ENCODE measurements at places on chromosomes 2 and 18.

- no peak for DNase-seq
Observed at GRCh38 chr2:192314800-192315481, 120.2 kb upstream of the TMEFF2 start.

DNA sequence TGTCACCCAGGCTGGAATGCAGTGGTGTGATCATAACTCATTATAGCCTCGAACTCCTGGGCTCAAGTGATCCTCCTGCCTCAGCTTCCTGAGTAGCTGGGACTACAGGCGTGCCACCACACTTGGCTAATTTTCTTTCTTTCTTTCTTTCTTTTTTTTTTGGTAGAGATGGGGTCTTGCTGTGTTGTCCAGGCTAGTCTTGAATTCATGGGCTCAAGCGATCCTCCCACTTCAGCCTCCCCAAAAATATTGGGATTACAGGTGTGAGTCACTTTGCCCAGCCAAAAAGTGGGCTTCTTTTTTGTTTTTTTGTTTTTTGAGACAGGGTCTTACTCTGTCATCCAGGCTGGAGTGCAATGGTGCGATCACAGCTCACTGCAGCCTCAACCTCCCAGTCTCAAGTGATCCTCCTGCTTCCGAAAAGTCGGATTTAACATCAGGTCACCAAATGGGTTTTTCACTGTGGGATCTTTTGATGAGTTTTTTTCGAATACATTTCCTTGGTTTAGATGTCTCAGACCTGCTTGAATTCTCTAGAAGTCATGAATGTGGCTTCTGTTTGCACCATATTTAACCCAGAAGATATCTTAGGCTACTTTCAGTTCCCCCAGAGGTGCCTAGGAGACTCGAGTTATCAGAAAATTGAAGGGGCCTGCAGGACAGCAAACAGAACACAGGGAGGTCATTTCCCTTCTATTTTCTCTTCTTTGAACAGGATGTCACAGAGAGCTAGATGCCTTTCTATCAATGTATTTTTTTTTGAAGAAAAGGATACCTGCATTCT lies 8.9 kb downstream of the RAB31 start:
- DNase-seq: no peak

DNA sequence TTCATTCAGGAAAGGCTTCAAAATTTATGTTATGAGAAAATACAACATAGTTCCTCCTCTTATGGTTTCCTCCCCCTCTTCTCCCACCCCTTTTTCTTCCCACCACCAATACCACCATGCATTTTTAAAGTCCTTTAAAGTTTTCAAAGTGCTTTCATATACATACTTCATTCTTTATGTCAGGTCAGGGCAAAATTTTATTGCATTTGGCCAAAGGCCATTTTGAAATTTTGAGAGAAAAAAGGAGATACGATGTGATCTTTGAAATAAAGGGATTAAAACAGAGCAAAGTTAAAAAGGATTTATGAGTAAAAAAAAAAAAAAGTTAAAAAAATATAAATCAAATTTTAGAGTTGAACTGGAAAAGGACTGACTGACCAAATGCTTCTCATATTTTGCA lies 792.5 kb upstream of the FANCL start:
- no peak for DNase-seq

DNA sequence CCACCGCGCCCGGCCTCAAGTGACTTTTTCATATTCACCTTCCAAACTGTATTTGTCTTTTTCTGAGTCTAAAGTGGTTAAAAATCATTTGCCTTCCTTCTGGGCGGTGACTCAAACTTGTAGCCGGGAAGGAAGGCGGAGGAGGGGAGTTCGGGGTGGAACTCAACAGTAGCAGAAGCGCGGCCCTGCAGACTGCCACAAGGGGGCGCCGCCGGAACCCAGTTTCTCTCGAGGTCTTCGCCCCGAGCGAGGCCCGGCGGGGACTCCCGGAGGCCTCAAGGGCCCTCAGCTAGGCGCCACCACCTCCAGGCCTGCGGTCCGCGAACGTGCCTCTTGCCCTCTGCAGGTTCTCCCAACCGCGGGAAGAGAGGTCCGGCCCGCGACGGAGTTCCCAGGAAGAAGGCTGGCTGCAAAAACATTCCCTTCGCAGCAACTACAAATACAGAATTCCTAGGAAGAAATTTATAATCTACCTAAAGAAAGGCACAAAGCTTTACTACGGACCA lies 16.8 kb upstream of the ITM2C start:
- peak; percentile 80 for DNase-seq

DNA sequence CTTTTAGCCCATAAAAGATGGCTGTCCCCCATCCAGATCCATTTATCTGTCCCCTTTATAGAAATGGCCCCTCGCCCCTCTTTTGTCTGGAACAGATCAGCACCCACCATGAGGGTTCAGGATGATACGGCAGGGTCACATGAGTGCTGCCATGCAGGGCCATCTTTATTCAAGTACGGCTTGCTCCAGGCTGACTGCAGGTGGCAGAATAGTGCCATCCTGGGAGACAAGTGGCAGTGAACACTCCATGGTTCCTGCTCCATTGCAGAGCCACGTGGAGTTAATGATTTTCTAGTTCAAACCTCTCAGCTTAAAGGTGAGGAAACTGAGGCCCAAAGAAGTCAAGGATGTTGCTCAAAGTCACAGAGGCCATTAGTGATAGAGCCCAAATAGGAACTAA lies 180.6 kb downstream of the CLIP4 start:
- no peak for DNase-seq

- DNase-seq: no peak
Observed at GRCh38 chr18:57854726-57855125, 51.6 kb upstream of the ATP8B1 start.

GRCh38 chr2:187478719-187479118 lies 30.7 kb upstream of the CALCRL start:
- no peak for DNase-seq

DNA sequence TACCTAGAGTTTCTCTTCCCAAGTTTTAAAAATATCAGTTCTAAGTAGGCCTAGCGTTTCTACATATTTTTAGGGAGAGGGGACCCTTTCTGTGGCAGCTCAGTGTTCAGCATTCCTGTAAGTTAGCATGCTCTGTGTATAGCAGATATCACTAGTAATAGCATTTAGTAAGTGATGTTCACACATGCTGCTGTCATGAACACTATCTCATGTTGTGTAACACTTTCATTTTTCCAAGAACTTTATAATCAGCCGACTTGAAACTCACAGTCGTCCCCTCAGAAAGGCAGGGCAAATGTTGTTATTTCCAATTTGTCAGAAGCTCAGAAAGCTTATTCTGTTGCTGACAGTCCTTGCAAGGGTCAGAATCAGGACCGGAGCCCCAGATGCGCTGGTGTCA lies 267.7 kb downstream of the ALPK2 start:
- DNase-seq: no peak

GRCh38 chr18:76670564-76671288 lies 151.6 kb upstream of the ZNF236 start:
- peak; percentile 82 for DNase-seq

DNA sequence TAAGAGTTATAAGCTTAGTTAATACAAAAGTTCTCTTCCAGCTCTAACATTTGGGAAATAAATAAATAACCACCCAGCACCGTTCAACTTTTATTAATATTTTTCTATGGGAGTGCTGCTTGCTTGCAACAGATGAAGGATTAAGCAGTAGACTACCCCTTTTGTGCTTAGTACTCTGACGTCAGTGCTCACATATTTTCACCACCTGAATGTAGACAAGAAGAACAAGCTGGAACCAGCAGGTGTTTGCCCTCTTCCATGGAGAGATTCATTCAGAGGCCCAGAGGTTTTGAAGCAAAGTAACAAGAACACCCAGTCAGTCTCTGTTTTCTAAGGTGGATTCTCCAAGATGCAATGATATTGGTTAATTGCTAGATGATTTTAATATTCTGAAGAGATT lies 307.1 kb upstream of the PIK3C3 start:
- DNase-seq: no peak

DNA sequence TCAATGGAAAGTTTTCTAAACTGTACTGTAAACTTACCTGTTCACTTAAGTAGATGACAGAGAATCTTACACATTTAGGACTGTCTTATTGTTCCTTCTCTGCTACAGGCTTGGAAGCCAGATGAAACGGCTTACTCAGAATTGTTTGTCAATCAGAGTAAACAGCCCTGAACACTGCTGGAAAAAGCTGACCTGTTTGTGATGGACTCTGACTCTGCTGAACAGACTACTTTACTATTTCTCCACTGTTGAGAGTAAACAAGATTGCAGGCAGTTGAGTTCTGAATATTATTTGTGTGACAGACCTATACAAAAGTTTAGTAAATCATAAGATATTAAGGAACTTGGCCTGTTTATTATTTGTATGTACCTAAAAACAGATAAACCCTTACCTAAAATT lies 99.0 kb downstream of the NOL10 start:
- no peak for DNase-seq

GRCh38 chr2:35822716-35823115 lies 532.9 kb upstream of the CRIM1 start:
- DNase-seq: no peak

DNA sequence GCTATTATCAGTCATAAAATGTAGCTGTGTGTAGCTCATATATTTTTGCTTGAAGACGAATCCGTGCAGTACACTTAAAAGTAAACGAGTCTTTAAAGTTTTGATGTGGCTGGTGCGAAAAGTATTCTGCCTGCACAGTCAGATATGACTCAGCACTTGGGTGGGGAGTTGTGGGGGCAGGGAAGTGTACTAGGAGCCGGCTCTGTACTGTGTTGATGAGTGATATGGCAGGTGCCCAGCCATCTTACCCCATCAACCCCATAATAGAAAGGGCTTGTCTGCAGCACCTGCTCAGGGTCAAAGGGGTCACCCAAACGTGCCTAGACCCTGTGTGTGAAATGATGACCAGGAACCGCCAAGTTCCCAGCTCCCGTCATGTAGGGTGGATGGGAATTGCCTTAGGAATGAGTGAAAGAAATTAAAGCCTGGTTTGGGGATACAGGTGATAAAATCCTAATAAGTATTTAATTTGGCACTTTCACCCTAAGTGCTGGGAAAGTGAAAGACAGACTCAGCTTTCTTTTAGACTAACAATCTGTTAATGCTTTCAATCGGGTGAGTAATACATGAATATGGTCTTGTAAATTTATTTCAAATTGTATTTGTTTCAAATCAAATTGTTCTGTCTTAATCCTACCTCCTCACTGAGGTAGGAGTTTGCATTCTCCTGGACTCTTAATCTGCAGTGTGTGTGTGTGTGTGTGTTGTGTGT lies 48.0 kb downstream of the BCL2L11 start:
- no peak for DNase-seq

- DNase-seq: peak; percentile 38
Observed at GRCh38 chr18:76447258-76447890, 47.7 kb downstream of the ZNF516 start.

DNA sequence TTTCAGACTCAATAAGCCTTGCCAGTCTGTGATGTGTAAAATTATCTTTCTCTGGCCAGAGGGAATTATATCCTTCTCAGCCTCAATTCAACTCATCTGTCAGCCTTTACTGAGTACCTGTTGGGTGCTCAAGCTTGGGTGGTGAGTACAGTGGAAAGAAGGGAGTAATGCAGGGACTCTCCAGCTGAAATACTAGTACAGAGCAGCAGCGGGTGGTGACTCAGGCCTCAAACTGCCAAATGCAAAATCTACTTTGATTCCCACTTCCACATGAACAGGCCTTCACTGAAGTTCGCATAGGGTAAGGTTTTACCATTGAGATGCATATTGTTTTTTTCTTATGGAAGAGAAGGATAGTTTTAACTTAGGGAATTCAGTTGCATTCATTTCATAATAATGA lies 326.8 kb downstream of the LRRTM1 start:
- no peak for DNase-seq

GRCh38 chr18:23438046-23438377 lies 15.1 kb upstream of the RIOK3 start:
- no peak for DNase-seq

DNA sequence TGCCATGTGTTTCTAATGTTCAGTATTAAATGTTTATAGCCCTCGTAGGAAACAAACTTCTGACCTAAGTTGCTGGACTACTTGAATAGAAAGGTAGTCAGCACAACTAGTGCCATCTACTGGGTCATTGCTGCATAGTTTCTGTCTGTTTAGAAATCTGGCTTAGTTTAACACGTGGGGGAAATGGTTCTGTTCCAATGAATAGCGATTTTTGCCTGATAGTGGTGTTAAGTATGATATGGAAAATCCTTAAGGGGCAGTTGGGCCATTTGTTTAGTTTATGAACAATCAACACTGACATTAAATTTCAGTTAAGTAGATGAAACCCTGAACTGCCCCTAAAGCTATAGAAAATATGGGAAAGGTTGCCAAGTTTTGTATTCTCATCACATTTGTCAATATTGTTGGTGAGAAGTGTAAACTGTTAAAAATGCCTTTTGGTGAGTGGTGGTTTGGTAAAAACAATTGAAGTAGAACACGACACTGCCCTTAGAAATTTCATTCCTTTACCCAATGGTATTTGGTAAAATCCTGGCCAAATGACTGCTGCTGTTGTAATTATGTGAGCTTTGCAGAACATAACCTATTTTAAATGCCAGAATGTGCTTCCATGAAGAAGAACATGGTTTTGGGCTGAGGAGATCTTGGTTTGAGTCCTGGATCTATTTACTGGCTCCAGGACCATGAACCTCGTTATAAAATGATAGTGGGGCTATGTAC lies 13.2 kb downstream of the NABP1 start:
- DNase-seq: peak; percentile 66

DNA sequence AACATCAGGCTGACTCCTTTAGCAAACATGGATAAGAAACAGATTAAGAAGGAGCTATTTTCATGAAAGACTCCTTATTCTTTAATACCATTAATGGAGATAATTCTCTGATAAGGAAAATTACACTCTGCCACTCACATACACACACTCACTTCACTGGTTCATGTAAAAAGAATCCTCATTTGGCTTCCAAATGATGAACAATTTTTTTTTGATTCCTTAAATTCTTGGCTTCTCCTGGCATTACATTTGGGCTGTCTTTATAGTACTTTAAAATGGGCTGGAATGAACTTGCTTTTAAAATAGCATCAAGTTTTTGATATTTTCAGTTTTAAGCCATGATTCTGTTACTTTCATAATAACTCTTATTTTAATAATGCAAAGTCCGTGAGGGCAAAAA lies 328.6 kb downstream of the SLC8A1 start:
- DNase-seq: no peak

GRCh38 chr2:23595021-23595420 lies 210.0 kb downstream of the KLHL29 start:
- no peak for DNase-seq

- peak; percentile 19 for DNase-seq
Observed at GRCh38 chr2:48080534-48081316, 174.4 kb upstream of the FBXO11 start.

DNA sequence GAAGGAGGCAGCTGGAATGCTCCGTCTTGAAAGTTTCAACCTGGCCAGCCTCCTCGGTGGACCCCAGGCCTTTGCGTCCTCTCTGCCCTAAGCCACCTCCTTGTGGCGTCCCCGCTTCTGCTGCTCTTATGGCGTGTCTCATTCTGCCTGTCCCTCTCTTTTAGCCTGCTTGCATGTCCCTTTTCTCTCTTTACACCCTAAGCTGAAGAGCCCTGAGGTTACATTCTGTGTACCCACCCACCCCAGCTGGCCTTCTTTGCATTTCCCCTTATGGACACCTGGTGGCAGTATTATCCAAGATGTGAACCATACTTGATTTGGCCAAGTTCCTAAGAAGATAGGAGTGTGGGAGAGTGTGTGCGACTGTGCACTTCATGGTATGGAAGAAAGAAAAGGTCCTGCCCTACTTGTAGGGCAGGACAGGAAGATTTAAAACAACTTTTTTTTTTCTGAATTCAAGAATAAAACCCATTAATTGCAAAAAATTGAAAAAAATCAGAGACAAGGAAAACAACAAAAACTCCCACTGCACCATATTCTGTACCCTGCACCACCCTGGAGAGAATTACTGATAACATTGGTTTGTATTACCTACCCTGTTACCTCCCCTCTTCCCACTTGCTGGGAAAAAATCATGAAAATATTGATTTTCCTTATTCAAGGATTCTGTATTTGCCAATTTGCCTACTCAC lies 77.4 kb downstream of the DYSF start:
- no peak for DNase-seq

- no peak for DNase-seq
Observed at GRCh38 chr2:27471961-27472360, 17.6 kb downstream of the IFT172 start.

Data from hindlimb muscle (tissue), 1 donor.